ENCODE measurements at places on chromosomes 7 and 10.
A peak's percentile ranks its signal among the peaks of the same experiment; 100 is the strongest.

DNA sequence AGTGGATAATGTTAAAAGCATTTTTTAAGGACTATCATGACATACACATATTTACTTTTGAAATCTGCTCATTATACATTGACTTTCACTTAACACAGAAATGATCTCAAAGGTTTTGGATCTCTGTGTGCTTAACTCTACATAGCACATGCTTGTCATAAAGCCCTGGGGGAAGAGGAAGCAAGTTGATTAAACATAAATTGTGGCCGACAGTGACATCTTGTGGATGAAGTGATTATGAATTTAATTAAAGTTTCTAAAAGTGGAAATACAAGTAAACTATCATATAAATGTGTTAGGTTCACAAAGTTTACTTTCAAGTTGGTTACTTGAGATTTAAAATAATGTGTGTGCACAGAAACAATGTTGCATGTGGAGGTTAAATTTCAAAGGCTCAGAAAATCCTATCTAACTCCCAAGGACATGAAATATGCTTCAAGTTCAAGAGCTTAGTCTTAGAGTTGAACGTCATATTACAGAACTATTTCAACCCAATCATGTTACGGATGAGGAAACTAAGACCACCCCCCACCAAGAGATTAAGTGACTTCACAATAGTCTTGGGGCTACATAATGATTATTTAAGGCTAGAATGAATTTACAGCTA is 1247.8 kb downstream of the GATA3 start:
- DNase-seq = peak; percentile 23

DNA sequence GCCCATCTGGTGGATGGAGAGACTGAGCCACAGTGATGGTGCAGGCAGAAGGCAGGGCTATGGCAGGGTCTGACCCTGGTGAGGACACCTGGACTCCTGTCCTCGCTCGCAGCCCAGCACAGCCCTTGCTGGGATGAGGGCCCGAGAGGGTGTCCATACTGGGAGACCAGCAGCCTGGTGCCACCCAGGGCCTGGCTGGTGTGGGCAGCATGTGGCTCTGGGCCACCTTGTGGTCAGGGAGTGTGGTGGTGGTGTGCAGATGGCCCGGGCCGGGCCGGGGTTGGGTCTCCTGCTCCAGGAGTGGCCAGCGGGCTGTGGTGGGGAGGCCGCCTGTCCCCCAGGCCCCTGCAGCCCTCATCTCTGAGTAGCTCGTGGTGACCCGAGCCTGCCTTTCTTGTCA is 14.9 kb downstream of the ADCY1 start:
- DNase-seq = no peak

GRCh38 chr10:70605161-70605560 is 2.6 kb upstream of the PRF1 start:
- DNase-seq = no peak

GRCh38 chr10:25682203-25682851 is 251.7 kb upstream of the MYO3A start:
- peak; percentile 20 for DNase-seq

- no peak for DNase-seq
Measured at GRCh38 chr7:28266402-28266801, 85.8 kb upstream of the JAZF1 start.

GRCh38 chr7:140684066-140684950 is 11.6 kb downstream of the ADCK2 start:
- no peak for DNase-seq

DNA sequence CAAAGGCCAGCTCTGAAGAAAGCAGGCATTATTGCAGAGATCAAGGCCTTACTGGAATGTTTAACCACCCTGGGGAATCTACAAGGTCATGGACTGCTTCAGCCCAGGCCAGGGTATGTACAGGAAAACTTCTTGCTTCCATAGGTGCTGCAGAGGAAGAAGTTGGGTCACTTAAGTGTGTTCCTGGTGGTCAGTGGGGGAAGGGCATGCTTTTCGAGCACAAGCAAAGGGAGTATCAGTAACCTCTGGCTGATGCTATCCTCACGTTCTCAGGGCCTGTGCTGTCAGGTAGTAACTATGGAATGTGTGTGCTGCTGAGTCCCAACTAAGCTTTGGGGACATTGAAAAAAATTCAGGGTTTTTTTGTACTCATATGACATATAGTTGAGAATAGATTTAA is 234.0 kb upstream of the SP4 start:
- DNase-seq = no peak

DNA sequence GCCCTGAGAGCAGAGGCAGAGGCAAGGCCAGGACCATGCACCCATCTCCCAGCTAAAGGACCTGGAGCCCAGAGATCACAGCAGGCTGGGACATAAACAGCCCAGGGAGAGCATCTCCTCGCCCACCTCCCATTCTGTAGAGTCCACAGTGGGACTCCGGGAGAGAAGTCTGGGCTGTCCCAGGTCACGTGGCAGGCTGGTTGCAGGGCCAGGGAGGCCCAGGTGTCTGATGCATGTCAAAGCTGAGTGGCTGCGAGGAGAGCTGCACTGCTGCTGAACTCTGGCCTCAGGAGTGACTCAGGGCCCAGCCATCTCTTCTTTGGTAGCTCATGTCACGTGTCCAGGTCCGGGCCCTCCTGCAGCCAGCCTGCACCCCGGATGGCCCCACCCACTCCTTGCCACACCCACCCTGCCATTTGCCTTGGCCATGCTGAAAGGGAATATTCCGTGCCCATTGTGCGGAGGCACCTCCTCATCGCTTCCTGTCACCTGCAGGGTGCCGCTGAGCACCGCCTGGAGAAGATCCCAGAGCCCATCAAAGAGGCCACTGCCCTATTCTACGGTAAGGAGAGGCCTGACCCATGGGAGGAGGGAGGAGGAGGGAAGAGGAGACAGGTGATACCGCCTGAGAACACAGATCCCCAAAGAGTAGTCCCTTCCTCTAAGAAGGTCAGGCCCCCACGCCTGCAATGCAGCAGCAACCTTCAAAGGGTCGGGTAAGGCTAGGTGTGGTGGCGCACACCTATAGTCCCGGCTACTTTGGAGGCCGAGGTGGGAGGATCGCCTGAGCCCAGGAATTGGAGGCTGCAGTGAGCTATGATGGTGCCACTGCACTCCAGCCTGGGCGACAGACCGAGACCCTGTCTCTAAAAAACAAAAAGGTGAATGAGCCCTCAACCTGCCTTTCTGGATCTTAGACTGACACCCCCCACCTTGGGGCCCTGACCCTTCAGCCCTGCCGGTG is 12.6 kb upstream of the SH2B2 start:
- DNase-seq = peak; percentile 56

GRCh38 chr7:42700406-42701327 is 211.2 kb downstream of the C7orf25 start:
- no peak for DNase-seq

- no peak for DNase-seq
Measured at GRCh38 chr10:109624939-109625338, 298.4 kb downstream of the XPNPEP1 start.

- peak; percentile 41 for DNase-seq
Measured at GRCh38 chr10:71766717-71767419, 6.5 kb downstream of the VSIR start.

DNA sequence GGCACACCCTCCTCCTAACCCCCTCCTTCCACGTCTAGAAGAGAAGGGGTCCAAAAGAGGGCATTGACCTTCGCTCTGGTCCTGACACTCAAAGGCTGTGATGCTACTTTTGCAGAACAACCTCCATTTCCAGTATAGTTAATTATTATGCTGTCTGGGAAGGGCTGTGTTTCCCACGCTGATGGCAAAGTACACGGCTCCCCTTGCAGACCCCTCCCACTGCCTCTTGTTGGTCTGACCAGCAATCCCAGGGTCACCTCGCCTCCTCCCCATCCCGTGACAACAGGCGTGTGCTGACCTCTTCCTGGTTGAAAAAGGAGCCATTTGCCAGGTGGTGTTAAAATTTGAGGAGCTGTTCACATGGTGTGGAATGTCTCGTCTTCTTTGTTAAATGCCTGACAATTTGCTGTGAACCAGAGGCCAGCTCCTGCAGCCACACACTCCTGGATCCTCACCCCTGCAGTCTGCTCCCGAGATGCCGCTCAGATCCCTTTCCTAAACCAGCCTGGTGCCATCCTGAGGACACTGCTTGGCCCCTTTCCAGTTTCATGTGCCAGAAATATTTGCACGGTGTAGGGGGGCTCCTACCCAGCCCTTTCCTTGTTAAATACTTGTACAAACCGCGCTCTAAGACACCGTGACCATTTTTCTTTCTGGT is 321.7 kb downstream of the WDR37 start:
- peak; percentile 4 for DNase-seq

DNA sequence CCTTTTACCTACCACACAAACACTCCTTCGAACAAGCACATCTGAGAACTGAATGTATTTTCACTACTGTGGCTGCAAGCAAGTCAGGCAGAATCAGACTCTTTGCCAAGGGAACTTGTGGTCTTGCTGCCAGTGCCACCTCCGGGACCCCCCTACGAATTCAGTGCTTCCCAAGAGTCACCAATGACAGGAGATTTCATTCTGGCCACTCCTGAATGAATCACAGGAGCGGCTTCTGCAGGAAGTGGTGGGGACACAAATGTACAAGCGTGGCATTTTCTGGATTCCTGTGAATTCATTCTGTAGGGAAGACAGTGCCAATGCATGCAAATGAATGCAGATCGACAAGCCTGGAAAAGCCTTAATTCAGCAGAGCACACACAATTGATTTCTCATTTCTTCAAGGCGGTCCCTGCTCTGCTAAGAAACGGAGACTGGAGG is 161.2 kb downstream of the CAMK1D start:
- DNase-seq = no peak

DNA sequence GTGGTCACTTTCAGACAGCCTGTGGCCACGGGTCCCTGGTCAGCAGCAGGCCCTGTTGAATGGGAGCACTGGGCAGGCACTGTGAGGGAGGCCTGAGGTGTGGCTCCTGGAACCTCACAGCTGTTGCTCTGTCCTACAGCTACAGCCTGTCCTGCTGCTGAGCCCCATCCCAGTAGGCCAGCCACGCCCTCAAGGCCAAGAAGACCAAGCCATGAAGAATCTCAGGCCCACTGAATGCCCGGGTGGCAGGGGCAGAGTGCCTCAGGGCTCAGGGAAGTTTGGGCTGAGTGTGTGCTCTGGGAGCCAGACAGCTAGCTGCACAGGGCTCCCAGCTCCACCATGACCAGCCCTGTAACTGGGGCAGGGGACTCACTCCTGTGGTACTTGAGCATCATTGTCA is 363.5 kb upstream of the NUPR2 start:
- no peak for DNase-seq

- DNase-seq = no peak
Measured at GRCh38 chr10:17768957-17769356, 17.0 kb downstream of the TMEM236 start.

DNA sequence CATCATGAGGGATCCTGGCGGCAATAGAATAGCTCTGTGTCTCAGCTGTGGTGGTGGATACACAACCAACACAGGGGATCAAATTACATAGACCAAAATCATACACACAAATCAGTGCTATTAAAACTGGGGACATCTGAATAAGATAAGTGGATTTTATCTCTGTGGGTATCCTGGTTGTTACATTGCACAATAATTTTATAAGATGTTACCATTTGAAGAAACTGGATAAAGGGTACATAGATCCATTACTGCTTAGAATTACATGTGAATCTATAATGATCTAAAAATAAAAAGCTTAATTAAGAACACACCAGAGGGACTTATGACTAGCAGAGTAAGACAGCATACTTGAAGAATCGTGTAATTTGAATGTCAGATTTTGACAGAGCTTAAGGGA is 8.2 kb upstream of the FAM3C start:
- DNase-seq = no peak

- no peak for DNase-seq
Measured at GRCh38 chr10:81036257-81036656, 498.6 kb downstream of the SH2D4B start.

DNA sequence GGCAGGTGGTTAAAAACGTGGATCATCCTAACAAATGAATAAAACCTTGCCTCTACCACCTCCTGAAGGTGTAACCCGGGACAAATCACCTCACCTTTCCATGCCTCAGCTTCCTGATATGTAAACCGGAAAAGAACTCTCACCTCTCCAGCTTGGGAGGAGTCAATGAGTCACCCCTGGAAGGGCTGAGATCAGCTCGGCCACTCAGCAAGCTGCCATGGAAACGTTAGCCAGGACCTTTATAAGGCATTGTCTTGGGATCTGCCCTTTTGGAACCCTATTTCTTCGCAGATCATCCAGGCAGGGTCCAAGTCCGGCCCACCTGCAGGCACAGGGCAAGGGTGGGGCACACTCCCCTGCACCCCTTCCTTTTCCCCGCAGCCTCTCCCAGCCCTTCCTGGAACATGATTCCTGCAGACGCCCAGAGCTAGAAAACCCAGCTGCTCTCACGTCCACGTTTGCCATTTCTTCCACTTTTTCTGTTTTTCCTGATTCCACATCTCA is 81.6 kb upstream of the PFKP start:
- peak; percentile 38 for DNase-seq

DNA sequence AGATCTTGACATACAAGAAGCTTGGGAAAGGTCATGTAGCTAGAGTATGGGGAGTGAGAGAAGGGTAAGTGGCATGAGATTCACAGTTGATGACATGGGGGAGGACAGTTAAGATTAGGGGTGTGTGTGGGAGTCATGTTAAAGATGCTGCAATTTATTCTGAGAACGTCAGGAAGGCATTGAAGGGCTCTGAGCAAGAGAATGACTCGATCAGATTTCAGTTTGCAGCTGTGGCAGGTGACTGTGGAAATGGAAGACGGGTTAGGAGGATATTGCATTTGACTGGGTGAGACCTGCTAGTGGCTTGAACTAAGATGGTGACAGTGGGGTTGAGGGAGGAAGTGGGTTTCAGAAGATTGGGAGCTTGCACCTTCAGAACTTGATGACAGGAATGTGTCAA is 5.6 kb downstream of the CDC123 start:
- no peak for DNase-seq

DNA sequence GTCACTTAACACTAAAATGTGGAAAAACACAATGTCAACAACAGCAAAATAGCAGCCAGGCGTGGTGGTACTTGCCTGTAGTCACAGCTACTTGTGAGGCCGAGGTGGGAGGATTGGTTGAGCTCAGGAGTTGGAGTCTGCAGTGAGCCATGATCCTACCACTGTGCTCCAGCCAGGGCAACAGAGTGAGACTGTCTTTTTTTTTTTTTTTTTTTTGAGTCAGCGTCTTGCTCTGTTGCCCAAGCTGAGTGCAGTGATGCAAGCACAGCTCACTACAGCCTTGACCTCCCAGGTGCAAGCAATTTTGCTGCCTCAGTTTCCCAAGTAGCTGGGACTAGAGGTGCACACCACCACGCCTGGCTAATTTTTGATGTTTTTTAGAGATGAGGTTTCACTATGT is 6.1 kb downstream of the KCTD7 start:
- DNase-seq = no peak

GRCh38 chr10:71530781-71531180 is 134.1 kb downstream of the CDH23 start:
- DNase-seq = no peak

GRCh38 chr10:1894912-1895311 is 157.6 kb upstream of the ADARB2 start:
- DNase-seq = no peak

DNA sequence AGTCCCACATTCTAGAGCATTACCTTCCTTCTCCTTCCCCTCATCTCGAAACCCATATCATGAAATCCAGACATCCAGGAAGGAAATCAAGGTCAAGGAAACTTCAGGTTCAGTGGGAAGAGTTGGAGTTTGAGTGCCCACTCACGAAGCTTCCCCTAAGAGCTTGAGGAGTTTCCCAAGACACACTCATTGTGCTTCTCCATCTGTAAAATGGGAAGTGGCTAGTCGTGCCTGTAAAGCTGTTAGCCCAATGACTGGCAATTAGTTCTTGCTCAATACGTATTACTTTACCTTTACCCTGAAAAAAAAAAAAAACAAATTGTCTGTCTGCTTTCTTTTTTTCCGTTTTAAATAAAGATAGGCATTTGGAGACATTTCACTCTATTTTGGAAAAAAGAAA is 42.3 kb downstream of the GPAM start:
- DNase-seq = no peak
